ENCODE measurements at places on chromosomes 1 and 21.

- DNase-seq, result no peak
Measured at GRCh38 chr1:210159211-210159610, 73.4 kb upstream of the SERTAD4 start.

DNA sequence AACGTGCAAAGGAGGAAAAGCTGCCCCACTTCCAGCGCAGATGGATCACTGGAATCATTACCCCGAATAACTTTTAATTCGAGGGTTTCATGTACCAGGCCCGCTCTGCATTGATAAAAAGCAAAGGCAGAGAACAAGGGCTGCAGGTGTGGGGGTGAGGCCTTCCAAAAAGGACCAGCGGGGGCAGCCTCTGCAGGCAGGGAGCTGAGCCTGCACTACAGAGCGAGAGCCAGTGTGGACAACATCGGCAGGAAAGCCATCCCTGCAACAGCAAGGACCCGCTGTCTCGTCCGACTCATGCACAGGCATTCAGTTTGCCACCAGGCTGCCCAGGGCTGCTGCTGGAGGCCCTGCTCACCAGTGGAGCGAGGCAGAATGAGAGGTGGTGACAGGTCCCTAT is 27.1 kb upstream of the AJAP1 start:
- no peak for DNase-seq

DNA sequence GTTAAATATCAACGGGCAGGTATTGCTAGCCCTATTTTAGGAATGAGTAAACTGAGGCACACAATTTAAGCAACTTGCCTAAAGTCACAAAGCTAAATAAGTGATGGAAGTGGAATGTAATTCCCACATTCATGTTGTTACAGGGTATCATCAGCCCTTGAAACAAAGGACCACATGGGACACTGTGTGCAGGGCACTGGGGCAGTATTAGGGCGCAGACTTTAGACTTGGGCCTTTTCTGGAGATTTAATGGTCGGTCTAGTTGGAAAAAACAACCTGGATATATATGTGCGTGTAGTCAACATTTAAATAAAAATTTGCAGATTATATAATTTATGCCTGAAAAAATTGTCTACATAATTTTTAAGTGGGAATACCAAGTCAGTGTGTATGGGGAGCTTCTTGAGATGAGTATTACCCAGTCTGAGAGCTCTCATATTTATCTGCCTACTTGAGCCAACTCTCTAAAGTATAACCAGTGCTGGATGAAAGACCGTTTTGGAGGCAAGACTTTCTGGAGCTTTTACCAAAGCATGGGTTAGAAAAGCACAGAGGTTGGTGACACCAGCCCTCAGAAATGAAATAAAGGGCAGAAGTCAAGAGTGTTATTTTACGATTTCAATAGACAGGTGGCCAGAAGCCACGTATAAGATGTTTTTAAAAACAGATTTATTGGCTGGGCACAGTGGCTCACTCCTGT is 1.6 kb downstream of the KDM1A start:
- no peak for DNase-seq

GRCh38 chr1:162475539-162476185 is 22.0 kb upstream of the UHMK1 start:
- no peak for DNase-seq

- DNase-seq, result no peak
Measured at GRCh38 chr1:109807822-109808680, 44.3 kb upstream of the EPS8L3 start.

DNA sequence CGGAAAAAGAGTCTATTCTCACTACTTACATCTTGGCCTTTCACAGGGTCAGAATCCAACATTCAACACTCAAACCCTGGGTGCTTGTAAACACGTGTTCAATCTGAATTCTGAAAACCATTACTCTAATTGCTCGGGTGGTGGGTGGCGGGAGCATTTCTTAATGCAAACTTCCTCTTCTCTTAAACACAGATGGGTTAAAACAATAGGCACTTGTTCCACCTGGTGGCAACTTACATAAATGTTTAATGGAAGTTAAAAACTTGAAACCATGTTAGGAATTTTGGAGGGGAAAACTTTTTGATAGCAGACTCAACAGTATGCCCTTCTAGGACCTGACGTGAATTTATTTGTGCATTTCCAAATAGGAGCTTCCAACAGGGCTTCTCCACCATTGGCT is 23.4 kb upstream of the TDRD10 start:
- DNase-seq, result peak; percentile 56

DNA sequence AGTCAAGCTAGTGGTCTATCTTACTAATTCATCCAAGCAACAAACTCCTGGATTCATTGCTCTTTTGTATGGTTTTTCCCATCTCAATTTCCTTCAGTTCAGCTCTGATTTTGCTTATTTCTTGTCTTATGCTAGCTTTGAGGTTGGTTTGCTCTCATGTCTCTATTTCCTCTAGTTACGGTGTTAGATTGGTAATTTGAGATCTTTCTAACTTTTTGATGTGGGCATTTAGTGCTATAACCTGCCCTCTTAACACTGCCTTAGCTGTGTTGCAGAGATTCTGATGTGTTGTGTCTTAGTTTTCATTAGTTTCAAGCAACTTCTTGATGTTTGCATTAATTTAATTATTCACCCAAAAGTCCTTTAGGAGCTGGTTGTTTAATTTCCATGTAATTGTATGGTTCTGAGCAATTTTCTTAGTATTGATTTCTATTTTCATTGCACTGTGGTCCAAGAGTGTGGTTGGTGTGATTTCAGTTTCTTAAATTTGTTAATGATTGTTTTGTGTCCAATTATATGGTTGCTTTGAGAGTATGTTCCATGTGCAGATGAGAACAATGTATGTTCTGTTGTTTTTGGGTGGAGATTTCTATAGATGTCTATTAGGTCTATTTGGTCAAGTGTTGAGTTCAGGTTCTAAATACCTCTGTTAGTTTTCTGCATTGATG is 154.6 kb downstream of the PLPPR5 start:
- no peak for DNase-seq

GRCh38 chr1:183773482-183774274 is 31.2 kb upstream of the RGL1 start:
- no peak for DNase-seq

GRCh38 chr1:235035928-235036327 is 92.7 kb downstream of the TOMM20 start:
- no peak for DNase-seq

- DNase-seq, result no peak
Measured at GRCh38 chr1:91697416-91697815, 188.5 kb downstream of the TGFBR3 start.

- DNase-seq, result peak; percentile 96
Measured at GRCh38 chr1:12617901-12618660, at the start of gene DHRS3. TSS of gene DHRS3 (minus strand) at chr1:12618210. CDS start at chr1:12617348, 862 bp downstream.

DNA sequence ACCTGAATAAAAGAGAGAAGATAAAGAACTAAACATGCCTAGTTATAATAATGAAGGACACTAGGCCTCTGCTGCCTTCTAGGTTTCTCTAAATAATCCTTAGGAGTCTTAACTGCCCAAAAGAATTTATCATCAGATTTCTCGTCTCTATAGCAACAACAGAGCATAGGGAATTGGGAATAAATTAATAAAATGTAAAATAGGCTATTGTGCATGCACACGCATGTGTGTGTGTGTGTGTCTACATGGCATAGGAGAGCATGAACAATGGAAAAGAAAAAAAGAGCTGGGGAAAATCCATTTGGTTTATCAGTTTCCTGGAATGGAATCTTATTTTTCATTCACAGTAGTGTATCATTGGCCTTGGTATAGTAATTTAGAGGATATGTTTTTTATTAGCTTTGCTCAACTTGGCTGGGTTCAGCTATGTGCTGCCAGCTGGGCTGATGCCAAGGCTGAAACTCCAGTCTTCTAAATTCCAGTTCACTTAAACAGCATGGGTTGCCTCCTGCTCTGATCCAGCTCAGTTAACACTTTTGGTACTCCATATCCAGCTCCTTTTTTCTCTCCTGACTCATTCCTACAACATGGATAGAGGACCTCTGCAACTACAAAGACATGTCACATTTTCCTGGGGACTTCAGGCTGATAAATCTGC is 80.6 kb upstream of the SLFNL1 start:
- DNase-seq, result peak; percentile 85

- DNase-seq, result no peak
Measured at GRCh38 chr1:7516341-7516740, 254.8 kb upstream of the VAMP3 start.

DNA sequence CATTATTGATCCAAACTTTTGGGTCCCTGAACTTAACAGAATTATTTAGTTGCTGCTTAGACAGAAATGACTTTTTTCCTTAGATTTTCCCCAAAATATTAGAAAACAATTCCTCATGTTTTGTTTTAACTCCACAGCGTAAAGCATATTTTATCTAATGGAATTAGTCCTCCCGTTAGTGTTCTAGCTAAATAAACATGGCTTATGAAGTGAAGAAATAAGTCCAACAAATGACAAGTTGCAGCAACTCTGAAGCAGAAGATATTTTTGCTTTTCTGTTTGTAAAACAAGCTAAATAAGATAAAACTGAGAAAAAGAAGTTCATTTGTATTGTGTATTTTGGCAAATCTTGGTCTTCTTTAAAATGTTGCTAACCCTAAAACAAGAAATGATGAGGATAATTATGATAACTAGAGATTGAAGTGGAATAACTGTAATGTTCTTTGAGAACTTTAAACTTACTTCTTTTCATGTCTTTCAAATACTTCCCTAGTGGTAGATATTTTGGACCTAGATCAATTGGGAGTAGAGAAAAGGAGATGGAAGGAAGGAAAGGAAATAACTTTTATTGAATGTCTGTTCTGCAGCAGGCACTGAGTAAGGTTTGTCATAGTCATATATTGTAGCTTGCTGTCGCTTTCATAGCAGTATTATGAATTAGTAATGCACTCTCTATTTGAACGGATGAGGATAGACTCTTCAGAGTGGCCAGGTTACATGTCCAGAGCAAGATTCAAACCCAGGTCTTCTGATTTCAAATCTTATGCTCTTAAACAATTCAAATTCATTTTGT is 12.5 kb downstream of the NFIA start:
- DNase-seq, result no peak

DNA sequence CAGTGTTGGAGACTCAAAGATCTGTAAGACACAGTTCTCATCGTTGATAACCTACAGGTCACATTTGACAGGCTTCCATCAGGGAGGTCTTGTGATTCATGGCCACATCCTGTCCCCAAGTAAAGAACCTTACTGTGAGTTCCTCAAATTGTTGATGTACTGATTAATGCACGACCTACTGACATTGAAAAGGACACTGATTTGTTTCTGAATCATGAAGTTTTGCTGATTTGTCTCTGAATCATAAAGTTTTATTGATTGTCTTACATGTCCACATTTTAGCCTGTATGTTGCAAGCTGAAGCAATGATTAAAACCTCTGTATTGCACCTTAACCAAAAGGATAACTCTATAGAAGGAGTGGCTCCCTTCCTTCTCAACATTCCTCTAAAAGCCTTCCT is 476.3 kb upstream of the RUNX1 start:
- DNase-seq, result no peak

GRCh38 chr21:16377120-16377658 is 647.4 kb downstream of the USP25 start:
- no peak for DNase-seq

GRCh38 chr1:15972409-15972808 is 3.5 kb downstream of the ZBTB17 start:
- DNase-seq, result no peak

DNA sequence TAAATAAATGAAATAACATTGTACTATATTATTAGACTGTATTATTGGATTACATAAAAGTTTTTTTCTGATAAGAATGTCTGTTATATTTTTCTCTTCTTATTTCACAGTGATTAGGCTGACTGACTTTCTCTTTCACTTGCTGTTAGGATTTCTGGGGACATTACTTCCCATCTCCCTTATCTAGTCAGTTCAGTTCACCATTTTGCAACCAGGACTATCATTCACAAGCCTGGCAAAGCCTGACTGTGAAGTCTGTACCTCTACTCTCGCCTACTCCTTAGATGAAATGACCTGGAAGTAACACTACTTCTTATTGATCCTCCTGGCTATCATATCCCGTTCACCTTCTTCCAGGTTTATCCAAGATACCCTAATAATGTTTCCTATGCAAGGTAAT is 676.6 kb downstream of the USP25 start:
- no peak for DNase-seq

GRCh38 chr1:36453600-36454388 is 3.5 kb upstream of the OSCP1 start:
- DNase-seq, result no peak

Data from lower leg skin (tissue), 4 donors.